Astrocyte (in vitro differentiated cells and primary cell): ENCODE measurements at places on chromosomes 4 and X. TPM values are rescaled to one million over a fixed set of nuclear protein-coding genes. Genes with fewer than 3 reads are reported as not detected.

Gene P2RY4
- 0.18 TPM in 1 of 2 replicates, not detected in the other for total RNA-seq

Gene AKAP4
- not detected in 2 replicates for total RNA-seq

Gene SLC49A3
- total RNA-seq, result 6.2 and 9.2 TPM in 2 replicates

Gene DKK2
- 2.1 and 3.3 TPM in 2 replicates for total RNA-seq

Gene TSPAN6
- total RNA-seq, result 49.7 and 51.2 TPM in 2 replicates

Gene TRPC5OS
- total RNA-seq, result not detected in 2 replicates

Gene HTR2C
- not detected in 2 replicates for total RNA-seq

Gene VEGFC
- total RNA-seq, result 20.3 and 24.2 TPM in 2 replicates

Gene ADH7
- total RNA-seq, result not detected in 2 replicates

Gene EOLA1
- 12.4 and 13.6 TPM in 2 replicates for total RNA-seq
